ENCODE measurements at places on chromosomes 12 and 14.
A peak's percentile ranks its signal among the peaks of the same experiment; 100 is the strongest.

- no peak for DNase-seq
These were observed 226.6 kb upstream of the EGLN3 start for GRCh38 chr14:34177466-34177865.

DNA sequence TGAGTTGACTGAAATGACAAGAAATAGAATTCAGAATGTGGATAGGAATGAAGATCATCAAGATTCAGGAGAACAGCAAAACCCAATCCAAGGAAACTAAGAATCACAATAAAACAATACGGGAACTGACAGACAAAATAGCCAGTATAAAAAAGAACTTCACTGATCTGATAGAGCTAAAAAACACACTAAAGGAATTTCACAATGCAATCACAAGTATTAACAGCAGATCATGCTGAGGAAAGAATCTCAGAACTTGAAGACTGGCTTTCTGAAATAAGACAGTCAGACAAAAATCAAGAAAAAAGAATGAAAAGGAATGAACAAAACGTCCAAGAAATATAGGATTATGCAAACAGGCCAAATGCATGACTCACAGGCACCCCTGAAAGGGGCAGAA, 15.3 kb upstream of the OR5AU1 start:
- DNase-seq = no peak

DNA sequence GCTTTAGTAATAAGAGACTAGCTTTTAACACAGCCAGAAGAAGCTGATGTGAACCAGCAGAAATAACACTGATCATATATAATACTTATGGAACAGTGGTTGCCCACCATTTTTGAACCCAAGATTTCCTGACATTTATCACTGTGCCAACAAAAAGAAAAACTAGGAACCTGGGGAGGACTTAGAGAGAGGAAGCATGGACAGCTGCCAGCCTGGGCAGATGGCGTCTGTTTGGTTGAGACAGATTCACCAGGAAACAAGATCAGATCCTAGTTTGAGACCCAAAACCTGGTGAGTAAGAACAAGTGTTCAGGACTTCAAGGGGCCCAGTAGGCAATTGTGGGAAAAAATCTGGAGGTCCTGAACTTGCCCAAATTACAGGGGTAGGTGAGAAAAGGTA, 95.3 kb downstream of the BICD1 start:
- no peak for DNase-seq

- DNase-seq = no peak
These were observed 264.2 kb downstream of the ADAMTS20 start for GRCh38 chr12:43287706-43288383.

DNA sequence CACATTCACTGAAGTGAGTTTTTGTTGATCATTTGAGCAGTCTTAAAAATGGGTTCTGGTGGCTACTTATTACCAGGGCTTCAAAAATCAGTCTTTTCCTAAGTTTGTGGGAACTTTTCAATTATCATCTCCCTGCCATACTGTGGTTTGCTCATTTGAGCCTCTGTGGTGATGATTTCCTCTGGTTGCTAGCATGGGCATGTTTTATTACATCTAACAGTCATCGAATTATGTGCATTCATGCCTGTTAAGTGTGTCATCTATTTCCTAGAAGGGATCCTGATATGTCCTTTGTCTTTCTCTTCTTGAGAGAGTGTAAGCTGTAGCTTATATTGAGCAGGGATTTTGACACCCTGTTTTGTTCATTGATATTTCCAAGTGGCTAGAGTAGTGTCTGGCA, 116.8 kb downstream of the WIF1 start:
- DNase-seq = no peak

- no peak for DNase-seq
These were observed 318.6 kb downstream of the ITPR2 start for GRCh38 chr12:26514364-26514763.

- DNase-seq = no peak
These were observed 6.8 kb downstream of the SCYL2 start for GRCh38 chr12:100273782-100274181.

GRCh38 chr14:104586832-104587620, 7.5 kb downstream of the C14orf180 start:
- DNase-seq = no peak

GRCh38 chr12:114664651-114665320, 19.2 kb downstream of the TBX3 start:
- no peak for DNase-seq

DNA sequence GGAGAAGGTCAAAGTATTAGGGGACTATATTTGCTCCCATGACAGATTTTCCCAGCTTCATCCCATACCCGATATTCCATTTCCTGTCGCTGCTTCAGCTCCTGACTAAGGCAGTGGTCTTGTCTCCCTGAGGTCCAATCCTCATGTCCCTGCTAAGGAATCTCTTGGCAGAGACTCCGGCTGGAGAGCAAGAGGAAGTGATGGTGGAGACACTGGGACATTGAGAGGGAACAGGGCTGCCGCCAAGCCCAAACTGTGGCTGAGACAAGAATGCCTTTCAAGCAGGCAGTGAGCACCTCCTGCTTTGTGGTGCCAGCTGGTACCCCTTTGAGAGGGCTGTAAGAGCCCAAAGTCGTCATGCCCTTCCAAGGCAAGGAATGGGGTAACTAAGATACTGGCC, 5.5 kb downstream of the SP7 start:
- DNase-seq = no peak

GRCh38 chr14:58919217-58919616, 269.2 kb upstream of the DAAM1 start:
- no peak for DNase-seq

DNA sequence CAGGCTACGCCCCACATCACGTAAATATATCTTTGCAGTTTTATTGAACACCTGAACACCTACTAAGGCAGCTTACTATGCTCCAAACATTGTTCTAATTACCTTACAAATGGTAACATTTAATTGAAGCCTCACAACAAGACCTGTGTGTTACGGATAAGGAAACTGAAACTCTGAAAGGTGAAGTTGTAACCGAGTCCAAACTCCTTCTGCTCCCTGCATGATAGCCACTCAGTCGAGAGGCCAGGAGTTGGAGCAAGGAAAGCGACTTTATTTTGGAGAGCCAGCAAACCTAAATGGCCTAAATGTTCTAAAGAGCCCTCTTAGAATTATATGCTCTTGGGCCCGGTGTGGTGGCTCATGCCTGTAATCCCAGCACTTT, 12.6 kb upstream of the TRPV4 start:
- no peak for DNase-seq

DNA sequence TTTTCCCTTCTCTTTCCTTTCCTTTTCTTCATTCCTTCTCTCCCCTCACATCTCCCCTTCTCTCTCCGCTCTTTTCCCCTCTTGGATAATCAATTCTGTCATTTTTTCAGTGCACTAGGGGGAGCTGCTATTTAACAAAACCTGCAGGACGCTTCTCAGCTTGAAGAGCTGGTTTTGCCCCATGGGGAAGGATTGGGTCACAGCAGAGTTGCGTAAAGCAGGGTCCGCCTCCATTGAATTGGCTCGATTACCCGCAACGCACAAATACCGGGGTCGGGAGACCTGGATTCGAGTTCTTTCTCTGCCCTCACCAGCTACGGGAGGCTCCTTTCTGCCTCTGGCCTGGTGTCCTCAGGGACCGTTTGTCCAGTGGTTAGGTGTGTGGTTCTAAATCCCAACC, 42.1 kb upstream of the CHGA start:
- no peak for DNase-seq

GRCh38 chr14:69274321-69274720, 14.4 kb downstream of the GALNT16 start:
- no peak for DNase-seq

DNA sequence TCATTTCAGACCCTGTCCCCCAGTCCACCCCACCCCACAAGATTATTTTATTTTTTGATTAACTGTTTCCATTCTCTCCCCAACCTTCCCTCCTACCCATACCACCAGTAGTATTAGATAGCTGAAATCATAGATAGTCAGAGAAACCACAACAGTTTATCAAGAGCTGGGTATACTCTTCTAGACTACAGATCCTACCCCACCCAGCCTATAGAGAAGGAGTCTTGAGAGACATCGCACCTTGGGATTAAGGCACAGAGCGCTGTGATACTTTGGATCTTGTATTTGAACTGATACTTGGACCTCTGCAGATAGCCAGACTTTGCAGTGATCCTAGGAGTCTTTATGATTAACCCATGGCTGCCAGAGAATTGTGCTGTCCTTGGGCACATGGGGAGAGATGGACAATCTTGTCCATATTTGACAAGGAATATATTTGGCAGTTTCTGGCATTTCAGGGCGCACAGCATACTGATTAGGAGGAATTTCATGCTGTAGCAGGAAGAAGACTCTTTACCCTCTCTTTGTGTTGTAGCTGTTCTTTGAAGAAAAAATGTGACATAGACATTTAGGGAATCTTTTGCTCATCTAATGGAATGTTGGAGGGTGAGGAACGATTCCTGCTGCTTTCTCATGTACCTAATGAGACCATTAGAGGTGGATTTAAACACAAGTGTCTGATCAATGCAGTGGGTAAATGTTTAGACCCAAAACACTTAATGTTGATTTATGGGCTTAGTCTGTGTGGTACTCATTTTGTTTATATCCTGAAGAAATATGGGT, 982 bp downstream of the RBMS2 start:
- peak; percentile 40 for DNase-seq

DNA sequence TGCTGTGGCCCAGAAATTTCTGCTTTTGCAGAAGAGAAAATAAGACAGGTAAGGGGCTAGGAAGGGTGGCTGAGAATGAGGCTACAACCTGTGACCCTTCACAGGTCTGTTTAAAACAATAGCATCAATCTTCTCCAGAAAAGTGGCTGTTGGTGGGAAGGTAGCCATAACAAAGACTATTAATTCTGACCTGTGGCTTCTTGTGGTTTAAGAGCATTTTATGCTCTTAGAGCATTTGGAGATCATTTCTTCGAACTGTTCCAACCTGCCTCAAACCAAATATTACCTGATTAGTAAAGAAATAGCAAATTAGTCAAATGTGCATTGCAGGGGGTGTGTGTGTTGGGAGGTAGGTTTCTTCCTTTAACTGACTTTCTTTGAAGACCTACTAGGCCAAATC, 15.2 kb upstream of the TCP11L2 start:
- DNase-seq = no peak

- no peak for DNase-seq
These were observed 33.9 kb downstream of the SPX start for GRCh38 chr12:21559855-21560569.

GRCh38 chr12:52508211-52508610, 12.0 kb downstream of the KRT5 start:
- DNase-seq = no peak

- no peak for DNase-seq
These were observed 2.6 kb downstream of the ELK3 start for GRCh38 chr12:96196781-96197180.

DNA sequence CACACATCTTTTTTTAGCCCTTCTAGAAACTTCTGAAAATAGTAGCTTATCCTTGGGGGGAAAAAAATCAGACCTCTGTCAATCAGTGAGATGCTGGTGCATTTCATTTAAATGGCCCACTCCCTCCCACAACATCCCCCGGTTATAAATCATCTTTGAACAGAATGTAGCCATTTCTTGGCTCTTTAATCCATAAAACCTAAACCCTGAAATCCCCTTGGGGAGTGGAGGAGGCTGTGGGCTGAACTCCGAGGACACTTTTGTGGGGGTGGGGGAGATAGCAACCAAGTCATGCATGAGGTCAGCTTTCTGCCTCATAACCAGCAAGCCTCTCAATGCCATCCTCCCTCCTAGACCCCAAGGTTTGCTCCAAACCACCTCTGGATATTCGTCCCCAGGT, 21.0 kb downstream of the HRK start:
- DNase-seq = no peak

GRCh38 chr12:12331896-12332295, 18.1 kb downstream of the MANSC1 start:
- DNase-seq = no peak

GRCh38 chr12:91180582-91181395, 1.8 kb downstream of the DCN start:
- no peak for DNase-seq

DNA sequence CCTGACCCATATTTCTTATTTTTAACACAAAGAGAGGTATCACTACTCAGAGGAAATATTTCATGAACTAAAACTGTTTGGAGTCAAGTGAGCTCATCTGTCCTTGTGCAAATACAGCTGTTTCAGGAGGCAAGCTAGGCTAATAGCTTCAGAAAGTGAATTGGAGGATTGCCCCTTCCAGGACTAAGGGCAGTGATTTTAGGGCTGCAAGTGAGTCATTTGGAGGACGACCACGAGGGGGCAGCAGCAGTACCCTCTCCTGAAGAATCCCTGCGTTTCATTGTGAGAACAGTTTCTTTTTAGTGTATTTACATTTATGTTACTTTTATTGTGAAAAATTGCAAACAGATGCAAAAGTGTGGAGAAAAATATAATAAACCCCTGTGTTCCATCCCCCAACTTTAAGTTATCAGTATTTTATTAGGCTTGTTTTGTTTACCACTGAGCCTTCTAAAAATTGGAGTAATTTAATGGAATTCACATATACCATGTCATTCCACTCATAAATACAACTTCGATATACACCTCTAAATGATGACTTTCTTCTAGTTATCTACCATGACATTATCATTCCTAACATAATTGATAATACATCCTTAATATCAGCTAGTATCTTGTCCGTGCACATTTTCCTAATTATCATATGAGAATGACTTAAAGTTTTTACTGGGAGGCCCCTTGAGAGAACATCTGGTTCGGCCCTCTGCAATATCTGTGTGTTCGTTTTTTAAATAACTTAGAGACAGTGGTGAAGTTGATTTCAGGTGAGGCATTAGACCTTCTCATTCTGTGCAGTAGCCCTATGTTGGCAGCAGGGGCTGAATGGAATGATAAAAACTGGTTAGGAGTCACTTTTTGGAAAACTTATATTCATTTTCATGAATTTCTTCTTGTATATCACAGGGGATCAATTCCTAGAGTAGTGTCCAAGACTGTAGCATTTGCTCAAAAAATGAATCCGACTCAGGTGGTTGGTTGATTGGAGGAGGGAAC, 13.7 kb downstream of the FOXJ2 start:
- DNase-seq = peak; percentile 29

GRCh38 chr12:132610051-132610759, at the start of gene LRCOL1:
TSS of gene LRCOL1 (minus strand) at chr12:132610582. CDS start at chr12:132606251, 4,331 bp downstream.
- no peak for DNase-seq

DNA sequence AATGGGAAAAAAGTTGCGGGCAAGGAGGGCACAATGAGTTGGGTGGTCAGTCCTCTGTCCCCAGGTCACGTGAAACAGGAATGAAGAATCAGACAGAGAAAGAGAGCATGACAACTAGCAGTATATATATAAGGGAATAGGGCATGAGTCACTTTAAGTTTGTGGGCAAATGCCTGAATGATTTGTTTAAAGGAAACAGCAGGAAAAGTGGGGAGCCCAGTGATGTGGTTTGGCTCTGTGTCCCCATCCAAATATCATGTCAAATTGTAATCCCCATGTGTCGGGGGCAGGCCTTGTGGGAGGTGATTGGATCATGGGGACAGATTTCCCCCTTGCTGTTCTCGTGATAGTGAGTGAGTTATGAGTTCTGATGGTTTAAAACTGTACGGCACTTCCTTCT, 195.3 kb upstream of the IGF1 start:
- no peak for DNase-seq

GRCh38 chr14:48398675-48399282, 723.4 kb upstream of the MDGA2 start:
- DNase-seq = peak; percentile 15

- DNase-seq = no peak
These were observed 101.8 kb upstream of the EIF5 start for GRCh38 chr14:103232031-103232808.
